ENCODE measurements at places on chromosomes 1 and 21.

- DNase-seq = no peak
These were observed 257.7 kb downstream of the ATG4C start for GRCh38 chr1:63041660-63042059.

DNA sequence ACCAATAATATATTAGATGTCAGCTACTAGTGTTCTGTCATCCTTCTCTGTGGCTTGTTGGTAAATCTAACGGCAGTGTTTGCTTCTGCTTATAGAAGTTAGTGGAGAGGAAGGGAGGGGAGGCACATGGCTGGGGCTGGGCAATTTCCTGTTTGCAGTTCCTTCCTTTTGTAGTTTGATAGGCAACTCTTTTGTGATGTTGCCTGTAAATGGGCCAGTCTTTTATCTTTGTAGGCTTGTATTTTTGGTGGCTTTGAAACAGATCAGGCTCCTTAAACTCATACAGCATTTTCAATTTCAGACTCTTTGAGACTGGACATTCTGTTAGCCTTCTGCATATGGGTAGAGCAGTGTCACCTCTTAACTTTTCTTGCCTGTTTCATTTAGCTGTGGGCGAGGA, 48.1 kb downstream of the CDC14A start:
- peak; percentile 95 for DNase-seq

DNA sequence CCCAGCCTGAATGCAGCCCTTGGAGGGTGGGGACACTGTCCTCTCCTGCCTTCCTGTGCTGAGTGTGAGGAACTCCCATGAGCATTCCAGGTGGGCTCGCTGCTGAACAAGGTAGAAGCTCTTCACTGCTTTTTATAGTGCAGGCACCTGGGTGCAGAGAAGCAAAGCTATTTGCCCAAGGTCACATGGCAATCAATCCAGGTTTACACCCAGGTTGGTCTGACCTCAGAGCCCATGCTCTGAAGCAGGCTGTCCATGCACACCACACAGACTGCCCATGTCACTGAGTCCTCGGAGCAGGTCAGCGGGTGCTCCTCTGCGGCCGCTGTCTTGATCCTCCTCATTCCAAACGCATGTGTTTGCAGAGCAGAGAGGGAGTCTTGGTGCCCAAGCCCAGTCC, 323.4 kb upstream of the VAMP3 start:
- no peak for DNase-seq

DNA sequence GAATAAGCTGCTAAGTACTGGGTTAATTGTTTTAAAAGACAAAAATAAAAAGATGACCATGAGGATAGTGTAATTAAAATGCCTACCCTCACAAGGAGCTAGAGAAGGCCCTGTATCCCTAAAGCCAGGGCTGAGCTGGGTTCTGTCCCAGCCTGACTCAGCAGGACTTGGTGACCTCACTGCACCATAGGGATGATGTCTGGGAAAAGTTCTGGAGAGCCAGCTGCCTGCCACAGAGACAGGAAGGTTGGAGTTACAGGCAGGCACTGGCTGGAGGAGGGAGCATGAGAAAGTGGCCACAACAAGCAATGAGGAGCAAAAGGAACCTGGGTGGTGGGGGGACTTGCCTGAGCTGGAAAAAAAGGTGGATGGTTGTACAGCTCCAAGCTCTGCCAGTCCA, 5.7 kb upstream of the TNR start:
- no peak for DNase-seq

GRCh38 chr1:109501644-109502363, 7.7 kb downstream of the AMIGO1 start:
- DNase-seq = peak; percentile 76

DNA sequence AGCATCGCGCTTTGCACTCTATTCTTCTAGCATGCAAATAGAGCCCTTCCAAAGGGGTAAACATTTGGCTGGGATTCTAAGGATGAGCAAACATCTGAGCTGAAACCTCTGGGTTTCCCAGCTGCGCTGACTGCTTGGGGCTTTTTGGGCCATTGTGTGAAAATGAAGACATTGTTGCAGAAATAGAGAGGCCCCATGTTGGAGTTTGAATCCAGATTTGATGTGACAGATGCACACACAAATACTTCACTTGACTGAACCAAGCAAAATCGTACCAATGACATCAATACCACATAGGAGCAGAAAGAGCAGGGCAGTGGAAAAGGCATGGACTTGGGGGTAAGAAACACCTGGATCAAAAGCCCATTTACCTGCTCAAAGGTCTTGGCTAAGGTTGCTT, 144.6 kb upstream of the HMGB4 start:
- DNase-seq = no peak

DNA sequence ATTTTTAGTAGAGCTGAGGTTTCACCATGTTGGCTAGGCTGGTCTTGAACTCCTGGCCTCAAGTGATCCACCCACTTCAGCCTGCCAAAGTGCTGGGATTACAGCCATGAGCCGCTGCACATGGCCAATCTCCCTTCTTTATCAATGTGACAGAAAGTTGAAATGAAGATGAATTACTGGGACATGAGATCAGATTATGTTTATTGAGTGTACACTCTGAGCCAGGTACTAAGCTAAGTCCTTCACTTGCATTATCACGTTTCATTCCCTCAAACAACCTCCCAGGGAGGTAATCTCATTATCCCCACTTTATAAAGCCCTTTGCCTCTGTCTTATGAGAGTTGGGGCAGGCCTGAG, 6.3 kb upstream of the CHI3L2 start:
- no peak for DNase-seq

DNA sequence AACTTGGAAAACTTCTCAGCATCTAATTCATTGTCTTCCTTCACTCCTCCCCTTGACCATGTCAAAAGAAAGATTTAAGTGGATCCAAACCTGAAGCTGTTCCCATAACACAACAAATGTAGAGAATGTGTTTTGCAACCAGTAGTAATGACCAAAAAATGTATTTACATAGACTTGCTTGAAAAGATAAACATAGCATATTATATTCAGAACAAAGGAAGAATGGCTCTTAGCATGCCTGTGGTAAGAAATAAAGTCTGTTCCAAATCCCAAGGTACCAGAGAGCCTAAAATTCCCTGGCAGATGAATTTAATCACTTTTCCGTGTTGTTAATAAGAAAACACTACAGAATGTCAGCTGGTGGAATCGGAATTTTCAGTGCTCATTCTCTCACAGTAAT, 36.8 kb downstream of the FMO3 start:
- no peak for DNase-seq

- DNase-seq = peak; percentile 37
These were observed 65.9 kb downstream of the SLC37A1 start for GRCh38 chr21:42579456-42580075.

DNA sequence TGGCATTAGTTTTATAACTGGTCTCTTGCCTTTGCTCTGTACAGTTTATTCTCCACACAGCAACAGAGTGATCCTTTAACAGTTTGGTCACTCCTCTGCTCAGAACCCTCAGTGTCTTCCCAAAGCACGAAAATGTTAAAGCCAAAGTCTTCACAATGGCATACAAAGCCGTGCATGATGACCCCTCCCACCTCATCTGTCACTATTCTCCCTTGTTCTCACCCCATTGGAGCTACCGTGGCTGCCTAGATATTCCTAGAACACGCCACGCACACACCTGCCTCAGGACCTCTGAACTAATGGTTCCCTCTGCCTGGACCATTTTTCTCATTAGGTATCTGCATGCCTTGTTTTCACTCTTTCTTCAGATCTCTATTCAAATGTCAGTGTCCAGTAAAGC, 8.6 kb upstream of the SEMA4A start:
- DNase-seq = no peak

GRCh38 chr1:29519108-29519787, 282.9 kb downstream of the PTPRU start:
- DNase-seq = no peak

DNA sequence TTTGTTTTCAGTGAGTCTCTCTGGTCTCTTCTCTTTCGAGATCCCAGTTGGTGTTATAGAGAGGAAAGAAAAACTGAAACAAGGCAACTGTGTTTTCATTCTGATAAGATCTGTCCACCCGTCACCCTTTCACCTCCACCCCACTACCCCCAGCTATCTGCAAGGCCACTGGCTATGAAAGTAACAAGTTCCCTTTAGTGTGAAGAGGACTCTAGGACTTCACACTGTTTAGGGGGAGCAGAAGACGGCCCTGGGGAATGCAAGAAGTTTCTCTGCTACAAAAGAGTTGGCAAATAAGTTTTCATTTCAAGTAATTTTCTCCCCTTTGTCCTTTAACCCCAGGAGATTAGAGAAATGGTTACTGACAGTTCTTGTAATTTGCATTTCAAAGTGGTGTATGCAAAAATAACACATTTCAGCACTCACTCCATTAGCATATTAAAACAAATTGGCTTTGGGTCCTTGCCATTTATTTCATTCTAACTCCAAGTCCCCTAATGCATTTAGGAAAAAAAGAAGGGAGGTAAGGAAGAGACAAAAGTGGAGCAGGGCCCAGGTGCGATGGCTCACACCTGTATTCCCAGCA, 79.6 kb upstream of the PPM1J start:
- DNase-seq = peak; percentile 14

GRCh38 chr1:103489935-103490334, 35.6 kb upstream of the RNPC3 start:
- no peak for DNase-seq

DNA sequence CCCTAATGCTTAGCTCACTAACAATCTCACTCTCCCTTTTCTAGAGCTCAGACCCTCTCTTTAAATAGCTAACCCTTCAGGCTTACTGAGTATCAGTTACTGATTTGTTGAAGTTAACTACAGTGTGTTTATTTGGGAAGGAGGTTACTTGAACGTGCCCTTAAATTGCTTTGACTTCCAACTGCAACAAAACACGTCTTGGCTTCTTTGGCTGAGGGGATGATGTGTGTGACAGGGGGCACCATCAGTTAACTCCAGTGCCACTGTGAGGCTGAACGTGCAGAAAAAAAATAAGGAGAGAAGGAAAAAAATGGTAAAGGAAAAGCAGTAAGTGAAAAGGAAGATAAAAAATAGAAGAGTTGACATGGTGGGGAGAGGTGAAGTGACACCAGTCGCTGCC, 75.1 kb upstream of the NRIP1 start:
- DNase-seq = no peak

- no peak for DNase-seq
These were observed 4.2 kb downstream of the HLCS start for GRCh38 chr21:36962098-36962780.

DNA sequence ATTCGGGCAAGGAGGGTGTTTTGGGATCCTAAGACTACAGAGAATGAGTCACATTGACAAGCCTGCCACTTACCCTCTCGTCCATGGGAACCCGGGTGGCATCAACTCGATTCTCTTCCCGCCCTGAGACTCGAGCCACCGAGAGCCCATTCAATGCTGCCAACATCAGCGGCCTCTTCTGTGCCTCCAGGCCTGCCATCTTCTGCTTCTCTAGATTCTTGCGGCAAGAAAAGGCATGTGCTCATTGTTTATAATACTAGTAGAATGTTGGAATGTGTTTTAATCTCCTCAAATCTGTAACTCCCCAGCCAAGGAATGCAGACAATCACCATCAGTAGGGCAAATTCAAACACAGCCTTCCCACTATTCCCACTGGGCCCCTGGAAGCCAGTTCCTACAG, 96.9 kb downstream of the SMYD2 start:
- no peak for DNase-seq

DNA sequence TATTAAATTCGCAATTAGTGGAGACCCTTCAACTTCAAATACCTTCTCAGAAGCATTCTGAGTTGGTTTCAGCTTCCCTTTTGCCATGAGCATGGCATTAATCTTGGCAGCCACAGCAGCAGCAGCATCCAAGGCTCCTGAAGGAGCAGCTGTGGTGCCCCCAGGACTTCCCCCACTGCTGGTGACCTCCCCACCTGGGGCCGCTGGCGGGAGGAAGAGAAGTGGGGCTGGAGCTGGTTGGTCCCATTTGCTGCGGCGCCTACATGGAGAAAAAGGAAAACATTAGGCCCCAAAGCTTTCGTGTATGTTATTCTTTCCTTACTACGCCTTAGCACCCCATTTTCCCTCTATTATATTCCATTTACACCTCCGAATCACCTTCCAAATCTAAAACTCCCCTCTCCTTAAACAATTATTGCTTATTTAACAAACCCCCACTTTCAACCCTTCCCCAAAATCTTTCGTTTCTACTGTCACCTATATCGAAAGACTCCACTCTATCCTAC, 569 bp downstream of the KHDC4 start:
- DNase-seq = peak; percentile 42

GRCh38 chr1:25695090-25695770, 78.6 kb downstream of the MAN1C1 start:
- DNase-seq = no peak

DNA sequence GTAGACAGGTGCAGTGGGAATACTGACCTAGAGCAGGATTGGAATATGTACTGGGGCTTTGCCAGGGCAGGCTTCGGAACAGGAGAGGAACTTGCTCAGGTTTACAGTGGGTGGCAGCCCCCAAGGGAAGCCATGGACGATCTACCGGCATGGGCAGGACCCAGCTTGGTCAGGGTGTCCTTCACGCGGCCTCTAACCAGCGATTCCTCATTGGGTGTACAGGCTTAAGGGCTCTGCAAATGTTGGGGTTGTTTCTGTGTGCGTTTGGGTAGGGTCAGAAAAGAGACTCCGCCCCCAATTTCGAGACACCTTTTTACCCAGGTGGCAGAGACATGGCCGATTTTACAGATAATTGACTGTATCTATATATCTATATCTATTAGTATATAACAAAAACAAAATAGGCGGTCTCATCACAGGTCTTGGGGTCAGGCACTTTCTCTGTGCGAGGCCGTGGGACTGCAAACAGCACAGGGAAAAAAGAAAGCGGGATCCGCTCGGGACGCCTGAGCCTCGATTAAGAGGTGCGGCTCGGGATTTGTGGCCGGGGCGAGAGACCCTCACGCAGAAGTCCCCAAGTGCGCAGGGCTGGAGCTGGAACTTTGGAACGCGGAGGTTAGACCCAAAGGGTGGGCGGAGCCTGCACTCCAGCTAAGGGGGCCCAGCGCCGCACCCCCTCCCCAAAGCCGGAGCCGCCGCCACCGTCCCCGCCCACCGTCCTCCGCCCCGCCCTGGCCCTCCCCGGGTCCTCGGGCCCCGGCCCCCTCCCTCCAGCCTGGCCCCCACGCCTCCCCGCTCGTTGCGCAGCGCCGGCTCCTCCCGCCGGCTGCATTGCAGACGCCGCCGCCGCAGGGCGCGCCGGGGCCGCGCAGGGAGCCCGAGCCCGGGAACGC, 67.5 kb upstream of the VAMP3 start:
- DNase-seq = peak; percentile 35

GRCh38 chr1:185648858-185649589, 85.2 kb upstream of the HMCN1 start:
- DNase-seq = no peak

GRCh38 chr1:43324810-43325209, 12.8 kb upstream of the MPL start:
- no peak for DNase-seq

- no peak for DNase-seq
These were observed 63.7 kb downstream of the SYT14 start for GRCh38 chr1:210001751-210002150.

- no peak for DNase-seq
These were observed 132.4 kb downstream of the MAP3K21 start for GRCh38 chr1:233459968-233460367.

GRCh38 chr1:96580920-96581319, 140.7 kb upstream of the PTBP2 start:
- DNase-seq = no peak

- DNase-seq = no peak
These were observed 96.3 kb downstream of the PLPP3 start for GRCh38 chr1:56483104-56483503.

All from hematopoietic multipotent progenitor cell treated with erythropoietin and hydrocortisone succinate and interleukin-3 and kit ligand, for 4 days (in vitro differentiated cells).